ENCODE measurements at places on chromosomes 6 and 20. TPM values are rescaled to one million over a fixed set of nuclear protein-coding genes. Genes with fewer than 3 reads are reported as not detected.
A peak's percentile ranks its signal among the peaks of the same experiment; 100 is the strongest.

DNA sequence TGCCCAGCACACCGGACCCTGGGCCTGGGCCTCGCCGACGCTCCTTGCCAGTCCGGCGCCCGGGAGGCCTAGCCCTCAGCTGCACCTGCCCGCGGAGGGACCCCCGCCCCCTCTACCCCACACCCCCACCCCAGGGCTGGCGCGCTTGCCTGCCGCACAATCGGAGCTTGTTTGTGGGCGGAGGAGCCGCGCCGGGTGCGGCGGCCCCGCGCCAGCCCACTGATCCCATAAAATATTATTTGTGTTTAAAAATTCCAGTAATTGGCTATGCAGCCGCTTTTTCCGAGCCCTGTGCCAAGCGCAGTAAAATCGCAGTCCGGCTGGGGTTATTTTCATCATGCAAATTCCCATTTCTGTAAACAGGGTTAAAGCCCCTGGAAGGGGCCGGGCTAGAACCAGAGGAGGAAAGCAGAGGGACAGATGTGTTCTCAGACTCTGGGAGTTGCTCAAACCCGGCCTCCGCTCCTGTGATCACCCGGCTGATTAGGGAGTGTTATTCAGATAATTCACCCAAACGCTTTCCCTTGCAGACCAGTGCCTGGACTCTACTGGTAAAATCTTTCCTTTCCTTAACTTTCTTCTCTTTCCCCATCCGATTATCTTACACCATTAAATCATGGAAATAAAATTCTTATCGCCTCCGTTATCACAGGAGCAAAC is 93.1 kb downstream of the NCR2 start:
- H3K27me3 ChIP-seq, result peaks cover 36% of the 10 kb centered on the region
- H3K36me3 ChIP-seq, result no peaks in the 10 kb centered on the region
- DNase-seq, result no peak
- H3K27ac ChIP-seq, result peak overlapping the region; percentile 11
- no peak overlapping the region for H3K4me3 ChIP-seq

- H3K4me1 ChIP-seq, result peaks cover 4% of the 10 kb centered on the region
- no peak overlapping the region for H3K4me3 ChIP-seq
- DNase-seq, result no peak
- H3K36me3 ChIP-seq, result peaks cover 63% of the 10 kb centered on the region
- no peak overlapping the region for H3K27ac ChIP-seq
Observed at GRCh38 chr6:111666847-111667246, 61.2 kb upstream of the TRAF3IP2 start.

ZC2HC1B gene
- total RNA-seq, result not detected

GRCh38 chr6:36691011-36691410 is 6.6 kb upstream of the RAB44 start:
- H3K36me3 ChIP-seq, result peaks cover 13% of the 10 kb centered on the region
- H3K4me1 ChIP-seq, result peaks cover 42% of the 10 kb centered on the region
- no peak overlapping the region for H3K4me3 ChIP-seq

GRCh38 chr6:38572186-38572813 is 67.4 kb downstream of the BTBD9 start:
- H3K27ac ChIP-seq, result peak overlapping the region; percentile 95
- no peaks in the 10 kb centered on the region for H3K27me3 ChIP-seq
- peaks cover 19% of the 10 kb centered on the region for H3K4me1 ChIP-seq
- DNase-seq, result peak; percentile 22
- peak overlapping the region; percentile 47 for H3K4me3 ChIP-seq
